Stimulated activated CD8-positive, alpha-beta memory T cell treated with anti-CD3 and anti-CD28 coated beads, Interleukin-15, amount 100 ng/mL, for 48 hours (primary cell): ENCODE measurements at places on chromosomes 3 and 15.

DNA sequence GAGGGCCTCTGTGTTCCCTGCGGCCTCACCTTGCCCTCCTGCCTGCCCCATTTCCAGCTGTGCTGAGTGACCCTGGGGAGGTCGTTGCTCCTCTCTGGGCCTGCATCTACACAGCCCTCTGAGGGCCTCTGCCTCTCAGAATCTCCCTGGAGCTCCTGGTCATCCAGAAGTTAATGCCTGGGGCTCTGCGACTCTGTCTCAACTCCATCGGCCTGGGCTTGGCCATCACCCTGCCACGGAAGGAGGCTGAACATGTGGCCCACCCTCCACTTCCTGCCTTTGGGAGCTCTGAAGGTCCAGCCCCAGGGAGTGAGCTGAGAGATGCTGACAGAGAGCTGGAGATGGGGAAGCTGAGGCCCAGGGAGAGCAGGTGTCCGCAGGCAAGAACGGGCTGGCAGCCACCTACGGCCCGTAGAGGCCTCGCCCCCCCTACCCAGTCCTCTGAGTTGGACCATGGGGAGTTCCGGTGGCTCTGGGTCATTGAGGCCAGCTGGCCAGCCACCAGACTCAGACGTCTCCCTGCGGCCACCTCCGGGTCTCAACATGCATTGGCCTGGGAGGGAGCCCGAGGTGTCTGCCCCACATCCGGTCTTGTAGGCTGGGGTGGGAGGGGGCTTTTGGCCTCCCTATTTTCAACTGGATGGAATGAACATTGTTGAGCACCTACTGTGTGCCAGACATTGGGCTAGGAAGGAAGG is 34.2 kb downstream of the GRIP2 start:
- no peak for DNase-seq

GRCh38 chr3:135444058-135444457 is 521.5 kb upstream of the PPP2R3A start:
- DNase-seq = no peak

DNA sequence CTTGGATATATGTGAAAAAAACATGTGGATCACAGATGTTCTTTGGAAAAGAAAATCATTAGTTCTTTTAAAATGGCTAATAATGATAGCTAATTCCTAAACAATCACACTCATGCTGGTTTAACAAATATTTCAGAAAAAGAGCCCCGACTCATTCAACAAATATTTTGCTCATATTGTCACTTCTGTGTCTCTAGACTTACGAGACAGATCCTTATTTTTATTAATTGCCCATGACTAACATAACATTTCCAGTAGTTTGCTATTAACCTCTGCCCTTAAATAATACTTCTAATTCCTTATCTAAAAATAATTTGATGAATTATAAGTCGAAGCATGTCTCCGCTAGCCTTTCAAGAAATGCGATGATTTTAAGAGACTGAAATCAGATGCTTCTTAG is 70.4 kb downstream of the SATB1 start:
- DNase-seq = no peak

DNA sequence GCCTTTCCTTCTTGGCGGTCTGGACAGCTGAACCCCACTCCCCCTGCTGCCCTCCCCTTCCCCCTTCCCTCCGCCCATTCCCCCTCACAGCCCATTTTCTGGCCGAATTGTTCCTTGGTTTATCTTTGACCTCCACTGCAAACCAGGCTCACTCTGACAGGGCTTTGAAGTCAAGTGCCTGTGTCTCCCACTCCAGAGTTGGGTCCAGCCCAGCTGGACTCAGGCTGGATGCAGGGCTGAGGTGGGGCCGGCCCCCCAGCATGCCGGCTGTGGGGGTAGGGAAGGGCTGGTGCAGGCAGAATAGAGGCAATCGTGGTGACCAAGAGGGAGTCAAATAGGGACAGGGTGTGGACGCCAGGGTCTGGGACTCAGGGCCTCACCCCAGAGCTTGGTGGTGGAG is 57.0 kb upstream of the MRPS22 start:
- DNase-seq = no peak

- DNase-seq = no peak
These were observed 29.3 kb downstream of the CTSH start for GRCh38 chr15:78915341-78916087.

- no peak for DNase-seq
These were observed 644.5 kb upstream of the GRM7 start for GRCh38 chr3:6216135-6217026.

GRCh38 chr3:96465521-96465920 is 348.9 kb upstream of the EPHA6 start:
- no peak for DNase-seq

DNA sequence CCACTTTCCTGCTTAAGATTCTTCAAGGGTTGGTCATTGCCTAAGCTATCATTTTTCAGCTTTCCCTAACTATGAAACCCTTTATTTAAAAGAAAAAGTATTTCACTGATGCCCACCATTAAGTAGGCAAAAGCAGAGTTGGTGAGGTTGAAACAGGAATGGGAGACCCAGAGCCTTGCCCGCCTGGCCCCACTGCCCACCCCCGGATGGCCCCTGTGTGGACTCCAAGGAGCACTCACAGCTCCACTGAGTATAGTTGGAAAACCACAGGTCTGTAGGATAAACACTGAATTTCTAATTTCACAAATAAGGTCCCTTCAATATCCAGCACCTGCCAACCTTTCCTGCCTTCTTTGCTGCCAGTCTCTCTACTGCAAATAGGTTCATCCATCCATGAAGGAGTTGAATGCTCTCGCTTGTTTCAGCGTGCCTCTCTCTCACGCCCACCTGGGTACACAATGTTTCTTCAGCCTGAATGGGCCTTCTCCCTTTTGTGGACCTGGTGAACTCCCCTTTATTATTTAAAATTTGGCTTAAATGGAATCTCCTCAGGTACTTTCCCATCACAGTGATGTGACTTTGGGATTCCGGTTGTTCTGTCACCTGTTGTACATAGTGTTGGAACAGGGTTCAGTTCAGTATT is 8.7 kb upstream of the ACAP2 start:
- DNase-seq = no peak

- no peak for DNase-seq
These were observed 68.7 kb upstream of the ADPGK start for GRCh38 chr15:72852273-72852672.

DNA sequence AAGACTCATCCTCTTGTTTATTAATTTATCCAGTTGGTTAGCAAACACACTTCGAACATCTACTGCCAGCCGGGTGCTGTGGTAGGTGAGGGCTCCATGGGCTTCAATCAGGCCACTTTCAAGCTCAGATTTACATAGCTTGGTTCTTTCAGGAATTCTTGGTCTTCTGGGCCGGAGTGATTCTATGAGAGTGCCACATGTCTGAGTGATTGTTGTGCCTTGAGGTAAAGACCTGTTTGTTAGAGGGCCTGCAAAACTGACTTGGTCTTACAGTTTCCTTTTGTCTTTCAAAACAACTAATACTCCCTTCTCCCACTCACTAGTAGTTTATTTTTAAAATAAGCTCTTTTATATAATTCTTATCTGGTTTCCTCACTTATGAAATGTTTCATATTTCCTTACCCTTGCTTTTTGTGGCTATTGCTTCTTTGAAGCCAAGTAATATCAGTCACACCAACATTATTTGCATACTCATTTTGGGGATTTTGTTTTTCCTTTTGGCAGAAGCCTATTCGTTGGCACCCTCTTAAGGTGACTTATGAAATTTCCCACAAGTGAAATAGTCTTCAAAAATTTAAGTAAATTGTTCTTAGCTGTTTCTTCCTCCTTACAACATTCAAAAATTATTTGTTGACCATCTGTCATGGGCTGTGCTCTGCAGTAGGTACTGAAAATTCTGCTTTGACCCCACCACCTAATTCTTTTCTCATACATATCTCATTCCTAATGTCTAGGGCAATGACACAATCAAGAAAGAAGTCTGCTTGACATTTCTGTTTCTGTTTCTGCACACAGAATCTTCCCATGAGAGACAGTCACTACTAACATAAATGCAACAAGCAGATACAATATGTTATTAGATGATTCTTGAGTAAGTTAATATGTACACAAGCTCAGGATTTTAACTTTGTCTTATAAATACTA is 120.2 kb downstream of the LRRC28 start:
- DNase-seq = no peak

DNA sequence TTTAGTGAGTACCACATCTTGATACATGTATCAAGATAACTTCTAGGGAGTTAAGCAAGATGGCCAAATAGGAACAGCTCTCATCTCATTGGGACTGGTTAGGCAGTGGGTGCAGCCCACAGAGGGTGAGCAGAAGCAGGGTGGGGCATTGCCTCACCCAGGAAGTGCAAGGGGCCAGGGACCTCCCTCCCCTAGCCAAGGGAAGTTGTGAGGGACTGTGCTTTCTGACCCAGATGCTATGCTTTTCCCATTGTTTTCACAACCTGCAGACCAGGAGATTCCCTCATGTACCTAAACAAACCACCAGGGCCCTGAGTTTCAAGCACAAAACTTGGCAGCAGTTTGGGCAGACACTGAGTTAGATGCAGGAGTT is 665.0 kb upstream of the CBLB start:
- no peak for DNase-seq

DNA sequence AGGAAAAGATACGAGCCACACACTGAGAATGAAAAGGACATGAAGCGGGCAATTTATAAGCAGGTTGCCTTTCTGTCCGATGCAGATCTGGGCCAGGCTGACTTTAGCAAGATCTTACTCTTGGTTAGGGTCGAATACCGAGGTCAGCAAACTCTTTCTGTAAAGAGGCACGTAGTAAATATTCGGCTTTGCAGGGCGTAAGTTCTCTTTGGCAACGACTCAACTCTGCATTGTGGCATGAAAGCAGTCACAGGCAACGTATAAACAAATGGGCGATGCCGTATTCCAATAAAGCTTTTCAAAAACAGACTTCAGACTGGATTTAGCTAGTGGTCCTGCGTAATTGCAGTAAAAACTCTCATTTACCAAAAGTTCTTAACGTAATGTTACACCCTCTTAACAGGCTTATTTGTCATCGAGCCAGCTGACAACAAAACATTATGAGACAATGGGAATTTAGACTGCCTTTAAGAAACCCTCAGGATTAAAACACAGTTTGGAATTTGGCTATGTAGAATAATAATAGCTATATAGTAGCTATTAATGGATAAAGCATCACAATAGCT is 13.1 kb upstream of the RPL35A start:
- no peak for DNase-seq

DNA sequence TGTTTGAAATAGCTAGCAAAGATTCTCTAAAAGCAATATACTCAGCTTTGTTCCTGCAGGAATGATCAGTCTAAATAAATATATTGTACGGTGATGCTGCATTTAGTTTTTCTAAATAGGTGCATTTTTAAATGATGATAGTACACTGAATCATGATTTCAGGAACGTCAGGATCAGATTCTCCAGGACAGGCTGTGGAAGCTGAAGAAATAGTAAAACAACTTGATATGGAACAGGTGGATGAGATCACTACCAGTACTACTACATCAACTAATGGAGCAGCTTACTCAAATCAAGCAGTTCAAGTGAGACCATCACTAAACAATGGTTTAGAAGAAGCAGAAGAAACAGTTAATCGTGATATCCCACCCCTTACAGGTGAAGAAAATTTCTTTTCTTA is 46.3 kb upstream of the EIF3J start:
- DNase-seq = no peak

GRCh38 chr3:64444490-64445108 is 219.3 kb upstream of the PRICKLE2 start:
- no peak for DNase-seq

GRCh38 chr15:90035095-90035839 is 34.1 kb downstream of the ZNF710 start:
- DNase-seq = no peak

DNA sequence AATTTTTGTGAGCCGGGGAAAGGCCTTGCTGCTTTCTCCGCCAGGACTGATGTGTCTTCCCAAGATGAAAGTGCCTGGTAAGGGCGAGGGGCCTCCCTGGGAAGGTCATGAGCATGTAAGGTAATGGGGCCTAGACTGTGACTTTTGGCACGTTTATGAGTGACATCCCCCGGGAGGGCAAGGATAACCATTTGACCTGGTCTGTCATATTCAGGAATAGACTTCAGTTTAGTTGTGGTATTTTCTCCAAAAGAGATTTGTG is 631 bp upstream of the CNBP start:
- DNase-seq = no peak

DNA sequence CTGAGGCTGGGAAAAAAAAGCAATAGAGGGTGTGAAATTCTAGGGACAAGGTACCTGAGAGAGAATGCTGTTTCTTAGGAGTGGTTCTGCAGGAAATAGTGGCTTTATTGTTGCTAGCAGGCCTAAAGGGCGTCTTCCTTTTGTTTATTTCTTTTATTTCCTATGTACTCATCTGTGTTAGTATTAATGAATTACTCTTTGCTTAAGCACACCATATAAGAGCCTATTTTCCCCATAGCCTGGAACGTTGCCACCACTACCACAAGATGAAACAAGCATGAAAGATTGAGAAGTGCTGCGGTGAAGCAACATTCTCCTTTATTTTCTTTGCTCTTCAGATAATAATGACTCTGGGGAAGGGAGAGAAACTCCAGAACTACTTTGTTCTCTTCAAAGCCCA is 21.3 kb upstream of the GOLIM4 start:
- no peak for DNase-seq

DNA sequence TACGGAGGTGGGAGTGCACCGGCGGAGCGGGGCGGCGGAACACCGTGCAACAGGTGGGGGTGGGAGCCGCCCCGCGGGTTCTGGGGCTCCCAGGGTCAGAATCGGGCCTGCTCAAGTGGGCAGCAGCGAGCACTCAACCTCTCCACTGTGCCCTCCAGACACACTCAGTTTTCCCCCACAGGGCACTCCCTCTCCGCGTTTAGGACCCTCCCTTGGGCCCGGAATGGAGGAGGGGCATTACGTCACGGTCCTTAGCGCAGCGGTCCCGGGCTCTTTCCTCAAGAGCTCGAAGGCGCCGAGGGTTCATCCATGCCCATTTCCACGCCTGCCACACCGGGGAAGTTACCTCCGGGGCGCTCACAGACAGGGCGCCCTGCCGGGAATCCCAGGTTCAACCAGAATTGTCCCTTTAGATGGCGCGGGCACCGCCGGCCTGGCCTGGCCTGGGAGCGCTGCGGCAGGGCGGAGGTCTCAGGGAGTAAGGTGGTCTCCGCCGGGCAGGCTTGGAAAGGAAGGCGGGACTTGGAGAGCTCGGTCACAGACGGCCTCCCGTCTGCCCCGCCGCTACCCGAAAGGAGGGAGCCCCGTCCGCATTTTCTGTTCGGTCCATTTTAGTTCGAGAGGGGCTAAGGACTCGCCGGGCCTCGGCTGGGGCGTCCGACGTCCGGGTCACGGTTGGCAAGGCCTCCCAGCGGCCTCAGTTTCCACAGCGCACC is 5.1 kb downstream of the RNU6-1 start:
- DNase-seq = no peak

DNA sequence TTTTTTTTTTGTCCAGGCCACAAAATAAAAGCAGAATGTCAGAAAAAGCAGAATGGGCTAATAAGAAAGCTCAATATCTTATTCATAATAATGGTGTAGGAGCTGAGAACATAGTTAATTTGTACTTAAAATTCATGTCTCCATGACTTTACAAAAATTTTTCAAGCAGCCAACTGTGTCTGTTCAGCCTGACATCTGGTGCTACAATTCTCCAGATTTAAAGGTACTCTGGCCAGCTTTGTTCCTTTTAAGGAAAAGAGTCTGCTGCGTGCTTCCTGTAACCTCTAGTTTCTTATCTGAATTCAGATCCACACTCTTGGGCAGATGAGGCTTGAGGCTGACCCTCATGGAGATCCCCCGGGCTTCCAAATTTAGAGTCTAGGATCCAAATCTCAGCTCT is 8.7 kb upstream of the RFX7 start:
- no peak for DNase-seq

- DNase-seq = no peak
These were observed 71.6 kb downstream of the ADCY5 start for GRCh38 chr3:123377243-123377740.

GRCh38 chr3:22360970-22361369 is 610.0 kb upstream of the ZNF385D start:
- no peak for DNase-seq
